ENCODE measurements at places on chromosomes 11 and 22.

GRCh38 chr11:10752061-10752460, 1.0 kb downstream of the CTR9 start:
- no peak for DNase-seq

DNA sequence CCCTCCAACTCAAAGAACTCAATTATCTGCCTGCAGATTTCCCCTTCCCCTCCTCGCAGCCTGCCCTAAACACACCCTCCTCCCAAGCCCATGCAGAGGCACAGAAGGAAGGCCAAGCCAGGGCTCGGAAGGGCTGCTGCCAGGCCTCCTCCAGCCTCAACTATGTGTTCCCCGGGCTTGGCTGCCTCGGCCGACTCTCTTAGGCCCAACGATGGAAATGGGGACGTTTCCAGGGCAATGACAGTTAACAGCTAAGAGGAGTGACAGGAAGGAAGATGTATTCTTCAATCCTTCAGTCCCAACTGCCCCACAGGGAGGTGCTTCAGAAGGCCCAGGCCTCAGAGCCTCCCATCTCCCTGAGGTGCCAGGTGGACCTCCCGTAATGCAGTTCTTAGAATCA, 104.0 kb upstream of the AKIP1 start:
- DNase-seq, result no peak

- DNase-seq, result no peak
These were observed 13.4 kb downstream of the CTR9 start for GRCh38 chr11:10764412-10764811.

GRCh38 chr22:50210378-50211139, 9.7 kb downstream of the SELENOO start:
- no peak for DNase-seq

DNA sequence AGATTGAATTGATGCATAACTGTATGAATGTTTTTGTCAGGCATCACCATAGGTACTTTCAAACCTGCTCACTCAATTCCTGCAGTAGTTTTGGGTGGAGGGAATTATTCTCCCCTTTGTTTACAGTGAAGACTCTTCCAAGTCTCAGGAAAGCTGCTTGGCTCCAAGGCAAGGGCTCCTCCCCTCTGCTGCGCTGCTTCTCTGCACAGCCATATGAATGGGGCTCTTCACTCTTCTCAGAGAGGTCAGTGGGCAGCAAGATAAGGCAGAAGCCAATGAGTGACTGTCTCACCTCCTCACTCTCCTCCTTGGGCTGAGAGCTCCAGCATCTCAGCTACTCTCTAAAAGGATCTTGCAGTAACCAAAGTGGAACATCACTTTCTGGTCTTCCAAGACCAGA, 165.7 kb upstream of the TTC12 start:
- DNase-seq, result no peak
